Activated T-helper 1 cell treated with Interleukin-2 at 50 U/mL for 16 hours (primary cell): ENCODE measurements at places on chromosomes 16 and 17.

- no peak for DNase-seq
Measured at GRCh38 chr17:80227156-80227555, 6.9 kb downstream of the SLC26A11 start.

GRCh38 chr17:38724337-38724988 lies 5.7 kb upstream of the CISD3 start:
- no peak for DNase-seq

- DNase-seq = no peak
Measured at GRCh38 chr17:36506831-36507230, 20.4 kb downstream of the ZNHIT3 start.

- no peak for DNase-seq
Measured at GRCh38 chr16:58284031-58284430, 10.8 kb downstream of the PRSS54 start.

- DNase-seq = no peak
Measured at GRCh38 chr17:44002141-44002848, 2.1 kb upstream of the NAGS start.

- peak; percentile 74 for DNase-seq
Measured at GRCh38 chr17:40319651-40320540, 10.9 kb downstream of the RARA start.

GRCh38 chr17:46057366-46057765 lies 58.3 kb downstream of the STH start:
- DNase-seq = no peak

GRCh38 chr16:57945740-57946138 lies 25.2 kb downstream of the CNGB1 start:
- DNase-seq = no peak

- DNase-seq = no peak
Measured at GRCh38 chr17:49339354-49339753, 22.7 kb downstream of the ZNF652 start.

- DNase-seq = no peak
Measured at GRCh38 chr17:5283571-5284315, 1.7 kb downstream of the RABEP1 start.

DNA sequence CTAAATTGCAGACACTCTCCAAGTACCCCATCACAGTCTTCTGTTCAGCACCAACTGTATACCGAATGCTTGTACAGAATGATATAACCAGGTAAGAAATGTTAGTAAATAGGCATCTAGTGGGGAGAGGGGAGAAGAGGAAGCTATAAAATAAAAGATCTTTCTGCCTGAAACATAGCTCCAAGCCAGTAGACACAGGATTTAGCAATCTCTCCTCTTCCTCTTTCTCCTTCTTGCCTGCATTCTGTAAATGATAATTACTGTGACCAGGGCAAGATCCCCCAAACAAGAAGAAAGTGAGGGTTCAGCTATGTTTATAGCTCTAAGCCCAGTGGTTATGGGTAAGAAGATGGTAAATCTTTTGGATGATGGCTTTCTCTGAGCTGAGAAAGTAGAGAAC lies 17.9 kb downstream of the ACSM3 start:
- DNase-seq = no peak

DNA sequence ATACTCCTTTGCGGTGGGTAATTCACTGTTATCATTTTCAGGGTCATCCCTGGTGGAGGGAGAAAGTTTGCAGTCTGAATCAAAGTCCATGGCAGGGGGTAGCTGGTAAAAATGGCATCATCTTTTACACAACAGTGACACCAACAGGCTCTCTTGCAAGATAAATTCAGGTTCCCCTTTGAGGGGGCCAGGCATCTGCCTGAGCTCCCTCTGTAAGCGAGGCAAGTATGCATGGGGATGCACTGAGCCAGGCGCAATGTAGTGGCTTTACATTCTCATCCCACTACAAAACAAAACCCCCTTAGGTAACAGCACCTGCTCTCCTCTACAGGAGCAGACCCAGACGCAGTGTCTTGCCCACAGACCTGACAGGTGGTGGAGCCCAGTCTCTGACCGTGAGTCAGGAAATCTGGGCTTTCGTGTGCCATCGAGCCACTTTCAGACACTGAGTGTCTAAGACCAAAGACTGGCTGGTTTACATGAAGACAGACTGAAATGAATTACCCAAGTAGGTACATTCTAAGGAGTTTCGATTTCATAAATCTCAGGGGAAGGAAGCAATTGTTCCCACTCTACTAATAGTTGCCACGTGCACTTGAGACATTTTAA lies 17.7 kb downstream of the LITAFD start:
- DNase-seq = no peak

DNA sequence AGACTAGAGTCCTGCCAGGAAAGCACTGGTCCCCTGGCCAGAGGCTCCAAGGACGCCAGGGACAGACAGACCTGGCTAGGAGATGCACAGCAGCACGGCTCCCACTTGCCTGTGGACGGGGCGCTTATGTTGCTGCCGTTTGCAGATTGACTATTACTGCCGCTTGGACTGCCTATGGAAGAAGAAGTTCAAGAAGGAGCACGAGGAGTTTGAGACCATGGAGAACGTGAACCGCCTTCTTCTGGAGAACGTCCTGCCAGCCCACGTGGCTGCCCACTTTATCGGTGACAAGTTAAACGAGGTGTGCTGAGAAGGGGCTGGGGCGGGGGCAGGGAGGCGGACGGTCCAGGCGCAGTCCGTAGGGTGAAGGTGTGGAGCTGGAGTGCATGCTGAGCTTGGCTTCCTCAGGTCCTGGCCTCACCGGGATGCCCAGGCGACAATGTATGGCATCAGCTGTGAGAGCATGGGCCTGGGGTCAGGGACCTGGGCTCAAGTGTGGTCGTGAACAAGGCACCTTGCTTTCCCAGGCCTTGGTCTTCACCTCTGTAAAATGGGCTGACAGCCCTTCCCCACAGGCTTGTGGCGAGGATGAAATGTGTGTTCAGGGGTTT lies 45.6 kb downstream of the ADCY7 start:
- no peak for DNase-seq

- DNase-seq = no peak
Measured at GRCh38 chr17:61799812-61800484, 63.4 kb downstream of the BRIP1 start.

DNA sequence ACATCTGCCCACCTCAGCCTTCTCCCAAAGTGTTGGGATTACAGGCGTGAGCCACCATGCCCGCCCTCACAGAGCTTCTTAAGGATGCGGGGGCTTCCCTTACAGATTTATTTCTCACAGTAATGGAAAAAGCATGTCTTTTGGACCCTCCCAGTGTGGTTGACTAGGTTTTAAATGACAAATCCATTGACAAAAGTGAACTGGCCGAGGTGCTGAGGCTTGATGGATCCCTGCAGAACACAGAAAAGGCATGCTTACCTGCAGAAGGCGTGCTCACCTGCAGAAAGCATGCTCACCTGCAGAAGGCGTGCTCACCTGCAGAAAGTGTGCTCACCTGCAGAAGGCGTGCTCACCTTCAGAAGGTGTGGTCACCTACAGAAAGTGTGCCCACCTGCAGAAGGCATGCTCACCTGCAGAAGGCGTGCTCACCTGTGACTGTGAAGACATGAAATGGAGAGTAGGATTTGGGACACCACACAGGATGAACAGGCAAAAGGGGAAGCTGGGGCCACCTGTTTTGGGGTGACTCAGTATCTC lies 15.1 kb upstream of the BBS2 start:
- DNase-seq = no peak

GRCh38 chr17:31261601-31262000 lies 35.4 kb downstream of the OMG start:
- no peak for DNase-seq

GRCh38 chr16:85334718-85335583 lies 222.7 kb upstream of the CIBAR2 start:
- no peak for DNase-seq

DNA sequence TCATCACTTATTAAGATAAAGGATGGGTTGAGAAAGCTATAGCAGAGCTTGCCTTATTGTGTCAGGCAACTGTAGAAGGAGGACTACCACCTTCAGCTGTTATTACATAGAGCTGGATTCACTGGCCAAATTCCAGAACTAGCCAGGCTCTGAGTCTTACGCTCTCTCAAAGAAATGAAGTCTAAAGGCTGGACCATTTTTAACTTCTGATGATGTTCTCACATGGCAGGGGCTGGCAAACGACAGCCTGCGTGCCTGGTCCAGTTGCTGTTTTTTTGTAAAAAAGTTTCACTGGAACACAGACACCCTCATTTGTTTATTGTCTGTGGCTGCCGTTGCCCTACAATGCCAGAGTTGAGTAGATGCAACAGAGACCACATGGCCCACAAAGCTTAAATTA lies 21.2 kb downstream of the TRAF4 start:
- DNase-seq = no peak

GRCh38 chr17:77526728-77527350 lies 386.1 kb downstream of the SEC14L1 start:
- DNase-seq = no peak

- no peak for DNase-seq
Measured at GRCh38 chr17:28563475-28563874, 7.8 kb downstream of the PIGS start.

DNA sequence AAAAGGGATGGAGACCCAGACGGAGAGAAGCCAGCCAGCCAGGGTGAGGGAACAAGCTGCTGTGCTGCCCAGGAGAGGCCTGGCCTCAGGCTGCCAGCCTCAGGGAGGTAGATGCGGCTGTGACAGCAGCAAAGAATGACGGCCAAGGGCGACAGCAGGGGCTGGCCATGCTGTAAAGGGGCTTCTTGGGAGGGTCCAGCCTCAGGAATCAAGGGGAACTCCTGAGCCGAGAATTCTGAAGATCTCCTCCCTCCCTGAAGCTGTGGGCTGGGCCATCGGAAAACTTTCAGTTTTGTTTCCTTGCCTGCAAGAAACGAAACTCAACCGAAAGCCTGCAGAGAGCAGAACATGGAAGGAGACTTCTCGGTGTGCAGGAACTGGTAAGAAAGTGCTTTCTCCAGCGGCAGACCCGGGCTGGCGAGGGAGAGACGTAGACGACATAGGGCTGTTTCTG lies at the start of gene XAF1:
XAF1 (plus strand) TSS at position 316 of the 454 bp plus-strand sequence; CDS start at position 349, 33 bp downstream.
- DNase-seq = peak; percentile 31

- DNase-seq = peak; percentile 12
Measured at GRCh38 chr16:17467923-17468540, 2.7 kb downstream of the XYLT1 start.

GRCh38 chr16:66846266-66846665 lies 2.1 kb downstream of the CA7 start:
- DNase-seq = no peak

- no peak for DNase-seq
Measured at GRCh38 chr16:89821438-89822187, 5.2 kb upstream of the FANCA start.

DNA sequence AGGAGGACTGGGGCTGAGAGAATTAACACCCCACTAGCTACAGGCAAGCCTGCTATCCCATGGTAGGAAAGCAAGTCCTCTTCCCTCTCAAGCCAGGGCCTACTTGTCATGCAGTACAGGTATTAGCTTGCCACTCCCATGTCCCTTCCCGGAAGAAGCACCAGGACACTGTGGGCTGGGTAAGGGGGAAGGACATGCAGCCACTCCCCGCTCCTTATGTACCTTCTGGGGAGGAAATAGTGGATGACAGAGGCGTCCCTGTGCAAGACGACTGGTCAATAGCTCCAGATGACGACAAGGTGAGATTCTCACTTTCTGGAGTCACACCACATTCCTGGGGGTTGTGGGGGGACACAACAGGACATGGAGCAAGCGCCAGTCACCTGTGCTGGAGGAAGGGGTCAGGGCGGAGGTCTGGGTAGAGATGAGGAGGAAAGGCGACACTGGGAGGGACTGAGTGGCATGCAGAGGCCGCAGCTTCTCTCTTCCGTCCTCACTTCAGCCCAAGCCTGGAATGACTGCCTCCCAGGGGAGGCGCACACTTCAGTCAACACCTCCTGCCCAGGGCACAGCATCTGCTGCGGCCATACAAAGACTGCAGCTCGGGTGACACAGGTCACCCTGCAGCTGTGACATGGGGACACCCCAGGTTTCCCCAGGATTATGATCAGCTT lies 15.1 kb upstream of the FOXJ1 start:
- DNase-seq = no peak

GRCh38 chr17:31558748-31559583 lies 167.5 kb downstream of the RAB11FIP4 start:
- DNase-seq = peak; percentile 47

DNA sequence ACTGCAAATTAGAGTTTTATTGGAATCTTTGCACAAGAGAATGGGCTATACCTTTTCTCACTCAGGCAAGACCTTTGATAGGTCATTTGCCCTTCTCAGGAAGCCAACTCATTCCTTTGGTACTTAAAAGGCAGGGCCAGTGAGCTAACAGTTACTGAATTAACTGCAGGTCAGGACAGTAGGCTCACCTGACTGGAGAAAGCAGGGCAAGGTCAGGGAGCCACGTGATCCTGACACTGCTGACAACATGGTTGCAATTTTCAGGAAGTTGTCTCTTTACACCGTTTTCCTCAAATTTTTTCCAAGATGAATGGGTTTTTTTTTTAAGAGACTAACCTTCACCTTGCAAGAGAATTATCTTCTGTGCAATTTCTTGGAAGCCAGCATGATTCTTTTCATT lies 21.1 kb downstream of the CPSF4L start:
- no peak for DNase-seq

DNA sequence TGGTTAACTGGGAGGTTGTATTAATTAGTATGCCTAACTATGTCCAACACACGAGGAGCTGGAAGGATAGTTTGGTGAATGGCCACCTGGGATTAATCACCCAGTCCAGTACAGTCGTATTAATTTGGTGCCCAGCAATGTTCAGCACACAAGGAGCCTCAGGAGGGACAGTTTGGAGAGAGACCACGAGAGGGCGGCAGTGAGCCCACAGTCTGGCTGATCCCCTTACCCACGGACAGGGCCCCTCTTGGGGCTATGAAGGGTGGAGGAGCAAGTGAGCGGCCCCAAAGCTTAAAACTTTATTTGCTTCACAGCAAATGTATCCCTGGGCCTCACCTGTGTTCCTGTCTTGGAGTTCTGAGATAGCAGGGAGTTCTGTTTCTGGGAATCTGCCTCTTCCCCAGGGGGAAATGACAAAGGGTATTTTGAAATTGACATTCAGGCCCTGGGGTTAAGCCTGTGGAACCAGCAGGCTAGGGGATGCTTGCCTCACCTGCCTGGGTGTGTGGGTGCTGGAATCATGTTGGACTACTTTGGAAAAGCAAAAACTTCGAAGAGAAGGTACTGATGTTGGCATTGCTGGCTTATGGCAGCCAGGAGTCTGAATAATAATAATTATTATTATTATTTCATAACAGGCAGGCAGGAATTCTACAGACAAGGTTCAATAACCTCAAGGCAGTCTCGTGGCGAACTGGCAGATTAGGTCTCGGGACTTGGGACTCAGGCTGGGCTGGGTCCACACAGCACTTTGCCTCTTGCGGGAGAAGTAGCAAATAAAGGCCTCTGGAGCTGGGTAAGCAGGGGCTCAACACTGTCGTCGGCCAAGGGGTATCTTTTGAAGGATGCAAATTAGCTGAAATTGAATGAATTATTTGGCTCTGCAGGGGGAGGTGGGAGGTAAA lies 227.6 kb upstream of the ASIC2 start:
- no peak for DNase-seq

GRCh38 chr16:58249780-58250478 lies 44.9 kb downstream of the PRSS54 start:
- peak; percentile 76 for DNase-seq

- DNase-seq = no peak
Measured at GRCh38 chr16:77468831-77469230, 34.0 kb upstream of the ADAMTS18 start.

GRCh38 chr16:28058839-28059589 lies 4.5 kb downstream of the GSG1L start:
- no peak for DNase-seq
